ENCODE measurements at places on chromosomes 11 and 22.

DNA sequence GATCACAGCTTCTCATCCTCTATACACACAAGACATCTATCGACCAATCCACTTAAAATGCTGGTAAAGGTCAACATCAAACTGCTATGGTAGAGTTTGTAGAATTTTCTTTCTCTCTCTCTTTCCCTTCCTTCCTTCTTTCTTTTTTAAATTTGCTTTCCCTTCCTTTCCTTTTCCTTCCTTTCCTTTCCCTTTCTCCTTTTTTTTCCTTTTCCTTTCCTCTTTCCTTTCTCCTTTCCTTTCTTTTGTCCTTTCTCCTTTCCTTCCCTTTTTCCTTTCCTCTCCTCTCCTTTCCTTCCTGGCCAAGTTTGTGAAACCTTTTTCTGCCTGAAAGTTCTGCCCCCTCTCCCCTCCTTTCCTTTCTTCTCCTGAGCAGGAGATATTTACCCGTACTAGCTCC is 3.1 kb downstream of the C11orf97 start:
- no peak for DNase-seq

GRCh38 chr11:33195462-33196173 is 34.3 kb upstream of the CSTF3 start:
- no peak for DNase-seq

GRCh38 chr11:131957201-131957600 is 586.8 kb downstream of the NTM start:
- no peak for DNase-seq

GRCh38 chr11:11374358-11375148 is 21.5 kb upstream of the CSNK2A3 start:
- DNase-seq = no peak

DNA sequence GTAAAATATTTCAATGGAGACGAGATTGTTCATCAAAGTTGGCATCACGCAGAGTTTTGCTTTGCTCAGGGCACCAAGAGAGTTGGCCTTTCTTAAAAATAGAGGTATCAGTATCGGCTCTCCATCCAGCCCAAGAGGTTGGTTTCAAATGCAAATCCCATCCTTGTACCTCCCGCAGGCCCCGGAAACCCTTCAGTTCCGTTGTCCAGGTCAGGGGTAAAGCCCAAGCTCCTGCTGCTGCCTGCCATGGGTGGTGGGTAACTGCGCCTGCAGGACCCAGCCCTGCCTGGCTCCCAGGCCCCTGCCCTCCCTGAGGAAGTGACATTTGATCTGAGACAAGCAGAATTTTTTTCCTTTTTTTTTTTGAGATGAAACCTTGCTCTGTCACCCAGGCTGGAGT is 49.3 kb upstream of the RTL6 start:
- no peak for DNase-seq

- no peak for DNase-seq
Observed at GRCh38 chr11:74905326-74905725, 43.6 kb downstream of the XRRA1 start.

GRCh38 chr11:116694815-116695590 is 77.8 kb downstream of the BUD13 start:
- no peak for DNase-seq

DNA sequence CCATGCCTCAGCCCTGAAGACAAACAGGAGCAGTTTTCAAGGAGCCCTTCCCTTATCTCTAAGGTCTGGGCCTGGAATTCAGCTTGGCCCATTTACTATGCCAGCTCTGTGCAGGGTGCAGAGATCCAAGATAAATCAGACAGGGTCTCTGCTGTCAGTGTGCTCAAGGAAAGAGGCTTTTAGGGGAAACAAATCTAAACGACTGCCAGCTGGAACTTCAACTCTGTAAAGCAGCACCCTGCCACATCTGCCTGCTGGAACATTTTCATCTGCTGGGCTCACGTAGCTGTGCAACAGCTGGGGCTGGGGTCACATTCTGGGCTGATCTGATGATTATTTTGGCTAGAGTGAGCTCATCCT is 19.8 kb upstream of the EHF start:
- no peak for DNase-seq

DNA sequence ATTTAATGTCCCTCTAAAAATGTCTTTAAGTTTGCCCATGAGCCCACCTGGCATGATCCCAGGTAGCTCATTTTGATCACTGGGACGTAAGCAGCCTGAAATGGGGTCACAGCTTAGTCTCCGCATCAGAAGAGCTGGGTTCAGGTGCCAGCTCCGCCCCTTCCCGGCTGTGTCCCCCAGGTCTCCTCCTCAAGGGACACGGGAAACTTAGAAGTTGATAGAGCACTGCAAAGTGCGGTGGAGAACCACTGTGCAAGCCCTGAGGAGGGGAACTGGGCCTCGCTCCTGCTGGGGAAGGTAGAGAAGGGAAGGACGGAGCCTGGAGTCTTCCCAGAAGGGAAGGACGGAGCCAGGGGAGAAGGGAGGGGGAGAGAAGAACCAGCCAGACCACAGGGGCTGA is 7.7 kb downstream of the TOM1 start:
- no peak for DNase-seq

DNA sequence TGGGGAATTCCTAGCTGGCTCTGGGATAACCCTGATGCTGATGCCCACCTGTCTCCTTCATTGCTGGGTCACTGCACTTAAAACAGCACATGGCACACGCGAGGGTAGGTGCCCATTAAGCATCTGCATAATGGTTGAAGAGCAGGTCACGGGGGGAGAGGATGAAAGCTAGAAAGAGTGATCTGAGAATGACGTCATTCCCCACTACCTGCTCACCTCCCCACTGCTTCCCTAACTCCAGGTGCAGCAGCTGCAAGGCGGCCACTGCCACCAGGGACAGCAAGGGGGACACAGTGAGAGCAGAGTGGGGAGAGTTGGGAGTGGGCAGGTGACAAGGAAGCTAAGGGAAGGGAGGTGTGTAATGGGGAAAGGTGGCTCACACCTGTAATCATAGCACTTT is 27.0 kb downstream of the ADA2 start:
- DNase-seq = no peak

- DNase-seq = no peak
Observed at GRCh38 chr11:117634756-117635603, 162.0 kb downstream of the DSCAML1 start.

GRCh38 chr11:78699609-78700135 is 125.0 kb upstream of the NARS2 start:
- no peak for DNase-seq

GRCh38 chr22:28582806-28583205 is 96.8 kb downstream of the TTC28 start:
- DNase-seq = no peak

Measured in CD4-positive, alpha-beta T cell treated with Interleukin-4 for 4 hours (primary cell).